ENCODE measurements at places on chromosomes 4 and X.
A peak's percentile ranks its signal among the peaks of the same experiment; 100 is the strongest.

- no peak for ATAC-seq
These were observed 66.8 kb upstream of the SH3RF1 start for GRCh38 chr4:169337510-169337909.

- ATAC-seq: no peak
These were observed 631.7 kb downstream of the SMARCA1 start for GRCh38 chrX:128891554-128891953.

DNA sequence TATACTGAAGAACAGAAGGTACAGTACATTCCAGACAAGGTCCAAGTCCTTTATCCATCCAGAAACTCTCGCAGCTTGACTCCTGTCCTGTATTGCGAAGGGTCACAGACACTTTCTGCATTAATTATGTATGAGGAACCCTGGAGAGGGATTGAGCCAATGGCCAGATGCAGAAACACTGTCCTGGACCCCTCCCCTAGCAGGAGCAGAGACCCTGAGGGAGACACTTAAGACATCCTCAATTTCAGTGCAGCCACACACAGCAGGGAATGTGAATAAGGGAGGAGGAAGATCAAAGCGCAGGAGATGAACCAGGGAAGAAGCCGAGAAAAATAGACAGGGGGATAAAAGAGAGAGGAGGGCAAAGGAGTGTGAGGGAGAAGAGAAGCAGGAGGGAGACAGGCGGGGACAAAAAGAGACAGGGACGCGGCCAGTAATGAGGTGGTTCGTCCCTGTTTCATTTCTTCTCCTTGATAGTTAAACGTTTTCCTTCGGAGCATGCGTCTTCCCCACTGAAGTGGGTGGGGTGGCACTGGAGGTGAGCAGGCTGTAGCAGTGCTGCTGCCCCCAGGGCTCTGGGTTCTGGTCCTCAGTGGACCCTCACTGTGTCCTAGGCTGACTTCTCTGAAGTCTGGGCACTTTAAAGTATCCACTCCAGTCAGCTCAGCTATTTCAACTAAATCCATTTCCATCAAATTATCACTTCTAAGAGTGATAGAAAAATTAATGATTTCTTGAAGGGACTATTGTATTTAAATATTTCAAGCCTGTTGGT, 356.4 kb upstream of the NOCT start:
- no peak for ATAC-seq

GRCh38 chr4:142271832-142272231, 574.3 kb downstream of the INPP4B start:
- ATAC-seq: no peak

DNA sequence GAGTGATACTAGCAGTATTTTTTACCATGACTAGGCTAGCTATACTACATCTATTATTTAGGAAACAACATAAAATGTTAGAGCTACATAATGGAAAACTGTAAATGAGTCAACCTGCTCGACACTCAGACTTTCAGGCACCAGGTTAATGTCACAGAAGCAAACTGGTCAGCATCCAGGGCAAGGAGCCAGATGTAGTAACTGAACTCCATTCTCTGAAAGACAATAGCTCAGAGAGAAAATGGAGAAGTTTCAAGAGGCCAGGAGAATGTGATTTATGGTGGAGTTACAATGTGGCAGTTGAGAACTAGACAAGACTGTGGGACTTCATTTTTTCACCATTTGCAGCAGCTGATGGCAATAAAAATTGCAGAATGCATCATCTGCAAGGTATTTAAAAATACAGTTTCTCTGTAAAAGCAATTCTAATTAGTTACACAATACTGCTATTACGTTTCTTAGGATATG, 342.7 kb upstream of the PABPC4L start:
- ATAC-seq: no peak

GRCh38 chr4:8355306-8355705, 85.2 kb downstream of the ACOX3 start:
- no peak for ATAC-seq

DNA sequence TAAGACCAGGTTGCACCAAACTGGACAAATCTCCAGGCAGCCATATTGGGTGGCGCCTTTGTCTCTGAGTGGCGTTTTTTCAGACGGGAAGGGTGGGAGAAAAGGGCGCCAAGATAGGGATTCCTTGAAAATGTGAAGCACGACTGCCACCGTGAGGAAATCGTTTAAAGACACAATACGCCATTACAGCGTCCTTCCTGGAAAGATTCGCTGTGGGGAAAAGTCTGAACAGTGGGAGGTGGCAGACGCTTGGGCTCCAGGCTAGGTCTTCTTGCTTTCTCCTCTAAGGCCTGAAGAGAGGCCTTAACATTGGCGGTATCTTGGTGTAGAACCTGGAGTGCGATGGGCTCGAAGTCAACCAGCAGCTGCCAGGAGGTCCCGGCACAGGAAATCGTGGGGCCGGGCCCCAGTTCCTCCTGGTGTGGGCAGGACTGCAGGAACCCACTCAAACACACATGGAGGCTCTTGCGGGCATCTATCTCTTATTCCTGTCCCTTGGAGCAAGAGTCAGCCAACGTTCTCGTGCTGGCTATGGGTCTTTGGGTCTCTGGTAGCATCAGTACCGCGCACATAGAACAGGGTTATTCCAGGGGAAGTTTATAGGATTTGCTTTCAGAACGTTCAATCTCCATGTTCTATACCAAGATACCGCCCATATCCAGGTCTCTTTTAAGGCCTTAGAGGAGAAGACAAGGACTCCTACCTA, 208.8 kb downstream of the OR13H1 start:
- no peak for ATAC-seq

DNA sequence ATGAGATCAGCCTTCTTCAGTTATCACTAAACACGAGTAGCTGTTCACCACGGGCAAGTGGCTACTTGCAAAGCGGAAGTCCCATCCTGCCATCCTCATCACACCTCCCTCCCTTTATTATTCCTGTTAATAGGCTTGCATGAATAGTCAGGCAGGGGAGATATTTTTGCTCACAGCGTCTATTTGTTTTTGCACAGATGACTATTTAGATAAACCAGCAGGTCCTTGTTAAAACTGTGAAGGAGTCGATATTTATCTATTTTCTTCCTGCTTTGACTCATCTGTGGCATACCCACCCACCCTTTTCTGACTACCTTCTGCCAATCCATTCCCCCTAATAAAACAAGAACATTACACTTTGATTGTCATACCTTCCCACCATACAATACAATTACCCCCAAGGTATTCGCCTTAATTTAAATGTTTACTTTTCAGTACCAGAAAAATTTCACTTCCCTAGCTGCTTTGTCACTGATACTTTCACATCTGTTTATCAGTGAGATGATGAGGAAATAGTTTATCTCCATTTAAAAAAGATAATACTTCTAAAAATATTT, 96.6 kb upstream of the BANK1 start:
- ATAC-seq: no peak

GRCh38 chrX:55340896-55341433, 76.2 kb upstream of the PAGE3 start:
- peak; percentile 18 for ATAC-seq

DNA sequence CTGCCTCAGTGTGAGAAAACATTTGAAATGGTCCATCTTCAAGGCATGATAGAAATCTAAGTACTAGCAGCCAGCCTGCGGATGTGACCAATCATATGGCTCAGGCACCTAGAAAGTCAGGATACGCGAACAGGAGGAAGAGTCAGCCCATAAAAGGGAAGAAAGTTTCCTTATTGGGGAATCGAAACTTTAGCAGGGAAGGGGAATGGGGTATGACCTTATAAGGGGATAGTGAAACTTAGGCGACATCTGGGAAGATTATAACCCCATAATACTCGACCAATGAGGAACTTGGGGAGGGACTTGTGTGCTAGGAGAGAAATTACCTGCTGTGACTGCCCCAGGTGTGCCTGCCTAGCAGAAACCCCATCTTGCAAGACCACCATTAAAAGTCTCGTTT, 26.2 kb upstream of the PYURF start:
- no peak for ATAC-seq

- ATAC-seq: no peak
These were observed 127.9 kb downstream of the CHRDL1 start for GRCh38 chrX:110667706-110668105.

GRCh38 chr4:142097015-142097414, 460.6 kb downstream of the IL15 start:
- no peak for ATAC-seq

DNA sequence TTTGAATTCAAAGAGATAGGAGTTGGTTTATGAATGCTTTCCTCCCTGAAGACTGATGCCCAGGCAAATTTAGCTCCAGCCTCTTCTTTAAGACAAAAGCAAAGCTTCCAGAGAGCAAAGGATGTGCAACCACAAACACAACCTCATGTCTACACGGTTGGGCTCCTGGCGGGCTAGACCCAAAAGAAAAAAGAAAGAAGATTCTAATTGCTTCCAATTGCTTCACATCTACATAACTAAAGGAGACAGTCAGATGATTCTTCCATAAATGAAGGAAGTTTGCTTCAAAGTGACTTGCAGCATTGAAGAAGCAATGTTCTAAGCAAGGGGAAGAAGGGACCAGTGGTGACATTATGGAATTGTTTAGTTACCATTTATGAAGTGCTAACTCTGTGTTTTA, 1603.0 kb upstream of the TENM3 start:
- ATAC-seq: no peak

GRCh38 chr4:2449051-2449450, 19.9 kb upstream of the RNF4 start:
- ATAC-seq: no peak

GRCh38 chr4:128653527-128654444, 155.7 kb upstream of the JADE1 start:
- no peak for ATAC-seq

DNA sequence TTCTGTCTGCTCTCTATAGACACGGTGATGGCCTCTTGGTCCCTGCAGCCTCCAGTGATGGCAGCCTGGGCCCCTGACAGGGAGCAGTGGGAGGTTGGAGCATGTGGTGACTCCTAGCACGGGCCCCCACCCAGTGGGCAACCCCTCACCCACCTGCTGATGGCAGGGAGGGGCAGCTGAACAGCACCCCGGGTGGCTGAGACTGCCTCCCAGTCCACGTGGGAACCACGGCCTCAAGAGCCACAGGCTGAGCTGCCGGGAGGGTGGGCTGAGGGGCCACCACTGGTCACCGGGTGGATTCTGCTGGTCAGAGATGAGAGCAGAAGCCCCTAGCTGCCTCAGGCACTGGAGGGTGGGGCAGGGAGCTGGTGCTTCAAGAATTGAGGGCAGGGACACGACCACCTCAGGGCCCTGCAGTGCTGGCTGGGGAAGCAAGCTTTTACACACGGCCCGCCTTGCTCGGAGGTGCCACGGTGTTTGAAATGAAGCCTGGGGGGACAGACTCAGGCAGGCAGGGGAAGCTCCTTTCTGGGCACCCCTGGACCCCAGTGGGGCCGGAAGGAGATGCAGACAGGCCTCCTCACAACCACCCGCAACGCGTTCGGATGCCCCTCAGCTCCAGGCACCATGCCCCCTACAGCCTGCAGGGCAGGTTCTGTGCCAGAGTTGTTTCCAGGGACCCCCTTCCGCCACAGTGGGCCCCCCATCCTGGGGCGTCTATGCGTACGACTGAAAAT, 6.3 kb upstream of the HAUS3 start:
- no peak for ATAC-seq

- ATAC-seq: no peak
These were observed 11.6 kb upstream of the MAGEB17 start for GRCh38 chrX:16155581-16156096.

DNA sequence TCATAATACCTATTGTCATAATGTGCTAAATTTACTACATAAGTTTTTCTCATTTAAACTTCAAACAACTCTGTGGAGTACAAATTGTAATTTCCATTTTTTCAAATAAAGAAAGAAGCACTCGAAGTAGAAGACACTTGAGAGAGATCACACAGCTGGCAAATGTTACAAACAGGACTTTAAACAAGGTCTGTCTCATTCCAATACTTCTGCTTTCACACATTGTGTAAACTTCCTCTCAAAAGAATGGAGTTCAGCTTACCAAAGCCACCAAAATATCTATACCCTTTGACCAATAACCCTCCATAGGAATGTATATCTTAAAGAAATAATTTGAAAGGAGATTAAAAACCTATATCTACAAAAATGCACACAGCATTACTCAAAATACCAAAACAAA, 88.3 kb downstream of the OPHN1 start:
- no peak for ATAC-seq

DNA sequence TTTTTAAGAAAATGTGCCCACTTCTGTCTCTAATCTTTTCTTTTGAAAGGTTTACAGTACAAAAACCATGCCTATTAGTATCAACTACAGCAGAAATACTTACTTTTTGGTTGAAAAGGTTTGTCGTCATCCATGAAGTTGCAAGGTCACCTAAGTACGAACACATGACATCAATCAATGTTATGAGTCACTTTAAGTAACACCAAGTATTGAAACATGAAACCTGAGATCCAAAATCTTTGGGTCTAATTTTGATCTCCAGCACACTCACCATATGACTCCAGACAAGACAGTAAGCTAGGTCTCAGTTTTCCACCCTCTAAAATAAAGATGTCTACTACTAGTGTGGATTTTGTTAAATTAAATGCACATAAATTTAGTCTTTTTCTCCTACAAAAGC, 8.4 kb downstream of the ZNF280C start:
- peak; percentile 54 for ATAC-seq

DNA sequence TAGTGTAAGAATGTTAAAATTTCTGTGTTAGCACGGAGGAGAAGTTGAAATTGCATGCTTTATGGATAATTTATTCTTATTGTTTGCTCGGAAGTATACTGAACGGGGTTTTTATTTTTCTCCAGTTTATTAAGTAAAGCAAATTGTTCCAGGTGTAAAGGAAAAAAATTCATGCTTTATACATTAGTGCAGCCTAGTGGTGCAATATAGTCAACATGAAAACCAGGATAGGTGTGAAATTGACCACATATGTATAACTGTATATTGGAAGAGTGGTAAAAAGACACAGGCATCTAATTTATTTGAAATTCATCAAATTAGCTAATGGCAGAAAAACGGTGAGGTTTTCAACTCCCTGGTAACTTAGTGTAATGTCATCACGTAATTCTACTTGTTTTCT, 959 bp downstream of the BRS3 start:
- no peak for ATAC-seq

GRCh38 chr4:152079543-152080293, 318.9 kb upstream of the GATB start:
- peak; percentile 92 for ATAC-seq

- no peak for ATAC-seq
These were observed 54.6 kb downstream of the RELL1 start for GRCh38 chr4:37631551-37631950.

- ATAC-seq: peak; percentile 11
These were observed 222.2 kb downstream of the KCNIP4 start for GRCh38 chr4:21726255-21726815.

GRCh38 chr4:157023941-157024340, 52.0 kb upstream of the GLRB start:
- ATAC-seq: no peak

DNA sequence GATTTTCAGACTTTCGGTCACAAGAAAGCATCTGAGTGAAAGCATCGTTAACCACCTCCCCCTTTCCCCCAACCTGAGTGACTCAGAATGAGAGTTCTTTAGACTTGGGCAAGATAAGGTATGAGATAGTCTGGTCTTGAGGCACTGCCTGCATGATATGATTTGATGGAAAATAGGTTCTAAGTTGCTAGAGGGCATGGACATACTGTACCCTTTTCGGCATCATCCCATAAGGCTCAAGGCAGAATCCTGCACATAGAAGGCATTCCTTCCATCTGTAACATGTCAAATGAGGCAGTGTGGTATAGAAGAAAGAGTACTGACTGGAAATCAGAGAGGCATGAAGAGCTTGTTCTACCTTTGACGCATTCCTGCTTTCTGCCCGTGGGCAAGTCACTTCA, 16.8 kb upstream of the AMOT start:
- no peak for ATAC-seq

Measured in activated T-helper 17 cell treated with anti-CD3 and anti-CD28 coated beads, Interleukin-2, amount 50 U/mL, for 72 hours (primary cell).